ENCODE measurements at places on chromosomes 7 and 10. TPM values are rescaled to one million over a fixed set of nuclear protein-coding genes. Genes with fewer than 3 reads are reported as not detected.

GRCh38 chr10:88962336-88962735 is 9.8 kb upstream of the ACTA2 start:
- DNase-seq, result no peak

HYAL4 gene
- not detected for polyA plus RNA-seq

- no peak for DNase-seq
Measured at GRCh38 chr7:35630024-35630972, 64.6 kb downstream of the HERPUD2 start.

GPR26 gene
- not detected for polyA plus RNA-seq

BMS1 gene
- 20.8 TPM for polyA plus RNA-seq

GIMAP6 gene
- polyA plus RNA-seq, result 27.3 TPM

- DNase-seq, result no peak
Measured at GRCh38 chr10:100775386-100775785, 30.0 kb downstream of the PAX2 start.

ANXA8 gene
- polyA plus RNA-seq, result 2.1 TPM

DNA sequence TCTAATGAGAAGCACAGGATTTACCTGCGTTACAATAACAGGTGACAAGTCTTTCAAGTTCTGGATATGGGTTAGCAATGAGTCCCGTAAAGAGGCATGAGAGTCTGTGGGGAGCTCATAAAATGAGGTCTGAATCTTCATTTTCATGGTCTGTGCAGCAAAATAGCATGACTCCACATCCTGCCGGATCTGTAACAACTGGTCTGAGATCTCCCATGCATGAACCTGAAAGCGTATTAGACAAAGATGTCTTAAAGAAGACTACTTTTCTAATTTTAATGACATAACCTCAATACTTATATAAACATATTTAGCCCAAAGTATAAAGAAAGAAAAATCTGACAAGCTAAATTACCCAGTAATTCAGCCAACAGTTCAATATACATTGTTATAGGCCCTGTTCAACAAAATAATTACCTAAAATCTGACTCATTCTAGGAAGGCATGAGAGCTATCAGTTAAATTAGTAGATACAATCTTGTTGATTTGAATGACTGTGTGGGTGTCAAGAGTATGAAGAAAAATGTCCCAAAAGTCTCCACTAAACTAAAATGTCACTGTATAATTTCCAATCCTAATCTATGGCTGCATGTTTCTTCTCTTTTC is 36.9 kb downstream of the TNPO3 start:
- no peak for DNase-seq

DNA sequence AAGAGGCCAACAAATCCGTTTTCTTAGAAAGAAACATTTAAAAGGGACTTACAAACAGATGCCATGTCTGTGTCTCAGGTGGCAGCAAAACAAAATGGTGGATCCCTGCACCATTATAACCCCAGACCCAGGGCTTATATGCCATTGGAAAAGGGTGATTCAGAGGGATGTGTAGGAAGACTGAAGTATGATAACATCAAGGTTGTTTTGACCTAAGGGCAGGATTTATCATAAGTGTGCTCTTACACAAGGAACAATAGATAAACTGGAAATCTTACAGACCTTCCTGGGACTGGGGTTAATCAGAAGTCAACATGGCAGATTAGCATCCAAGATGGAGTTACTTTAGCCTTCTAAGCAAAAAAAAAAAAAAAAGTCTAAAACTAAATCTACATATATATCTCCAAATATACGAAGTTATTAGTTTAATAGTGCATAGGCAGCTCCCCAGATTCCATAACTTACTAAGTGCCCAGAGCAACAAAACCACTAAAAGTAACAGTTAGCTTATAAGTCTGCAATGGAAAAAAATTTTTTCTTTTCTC is 34.3 kb upstream of the WNT16 start:
- no peak for DNase-seq

TUBGCP2 gene
- 45.4 TPM for polyA plus RNA-seq

NODAL gene
- polyA plus RNA-seq, result 0.49 TPM

DNA sequence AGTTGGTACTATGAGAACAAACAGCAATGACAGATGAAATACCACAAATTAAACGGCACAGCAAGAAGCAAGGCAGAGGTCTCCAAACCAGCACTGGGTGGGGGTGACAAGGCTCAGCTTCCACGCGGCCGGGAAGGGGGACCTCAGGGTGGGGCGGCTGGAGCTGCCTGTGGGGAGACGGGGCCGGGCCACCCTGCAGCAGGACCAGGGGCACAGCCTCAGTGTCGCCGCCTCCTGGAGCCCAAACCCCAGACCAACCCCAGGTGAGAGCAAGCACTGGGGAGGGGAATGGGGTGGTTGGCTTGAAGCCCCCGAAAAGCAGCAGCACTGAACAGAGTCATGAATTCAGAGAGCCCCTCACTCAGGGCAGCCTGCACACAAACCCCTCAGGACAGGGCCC is 49.3 kb upstream of the PRKAR1B start:
- no peak for DNase-seq

GRCh38 chr7:94272821-94273583 is 121.7 kb upstream of the COL1A2 start:
- no peak for DNase-seq

DNA sequence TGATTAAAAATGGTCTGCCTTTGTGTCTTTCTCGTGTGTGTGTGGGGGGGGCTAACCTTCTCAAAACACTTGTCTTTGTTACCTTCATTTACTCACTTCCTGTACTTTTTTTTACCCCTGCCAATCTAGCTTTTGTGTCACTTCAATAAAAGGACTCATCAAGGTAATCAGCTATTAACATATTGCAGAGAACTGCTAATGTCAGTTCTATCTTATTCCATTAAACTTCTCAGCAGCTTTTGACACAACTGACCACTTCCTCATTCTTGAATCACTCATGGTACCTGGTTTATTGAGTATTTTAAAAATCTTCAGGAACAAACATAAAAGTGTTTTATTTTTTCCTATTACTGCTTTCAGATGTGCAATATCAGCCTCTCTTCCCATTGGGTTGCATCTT is 59.8 kb downstream of the SLC25A40 start:
- no peak for DNase-seq

ZNF488 gene
- 2.0 TPM for polyA plus RNA-seq

DNA sequence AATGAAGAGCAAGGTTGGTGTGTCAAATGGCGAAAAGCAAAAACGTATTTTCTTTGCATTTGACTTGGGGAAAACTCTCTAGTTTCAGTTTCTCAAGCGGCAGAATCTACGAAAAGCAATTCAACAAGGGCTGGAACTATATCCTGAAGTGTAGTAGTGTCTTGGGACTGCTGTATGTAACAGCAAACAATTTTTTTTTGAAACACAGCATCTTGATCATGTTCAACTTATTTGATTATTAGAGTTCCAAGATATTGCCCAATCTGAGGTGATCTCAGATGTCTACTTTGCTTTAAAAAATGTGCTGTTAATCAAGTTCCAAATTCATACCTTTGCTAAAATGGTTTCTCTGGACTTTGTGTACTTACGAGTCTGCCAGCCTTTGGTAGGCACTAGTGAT is 120.6 kb downstream of the ZWINT start:
- DNase-seq, result no peak

DNA sequence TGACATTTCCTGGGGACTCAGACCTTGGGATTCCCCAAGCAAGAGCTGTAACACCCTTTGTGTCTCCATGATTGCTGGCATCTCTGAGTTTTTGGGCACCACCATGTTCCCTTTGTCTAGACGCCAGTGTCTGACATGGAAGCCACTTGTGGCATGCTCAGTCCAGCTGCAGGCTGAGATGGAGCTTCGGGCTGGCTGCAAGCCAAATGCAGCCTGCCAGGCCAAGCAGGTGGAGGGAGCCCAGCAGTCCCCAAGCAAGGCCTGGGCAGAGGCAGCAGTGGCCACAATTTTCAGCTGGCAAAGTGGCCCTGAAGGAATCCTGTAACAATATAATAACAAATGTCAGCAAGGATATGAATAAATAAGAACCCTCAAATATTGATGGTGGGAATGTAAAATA is 86.2 kb upstream of the ABCB5 start:
- DNase-seq, result no peak

ITIH5 gene
- polyA plus RNA-seq, result 26.9 TPM

- no peak for DNase-seq
Measured at GRCh38 chr7:50391386-50391785, 58.8 kb downstream of the FIGNL1 start.

DNA sequence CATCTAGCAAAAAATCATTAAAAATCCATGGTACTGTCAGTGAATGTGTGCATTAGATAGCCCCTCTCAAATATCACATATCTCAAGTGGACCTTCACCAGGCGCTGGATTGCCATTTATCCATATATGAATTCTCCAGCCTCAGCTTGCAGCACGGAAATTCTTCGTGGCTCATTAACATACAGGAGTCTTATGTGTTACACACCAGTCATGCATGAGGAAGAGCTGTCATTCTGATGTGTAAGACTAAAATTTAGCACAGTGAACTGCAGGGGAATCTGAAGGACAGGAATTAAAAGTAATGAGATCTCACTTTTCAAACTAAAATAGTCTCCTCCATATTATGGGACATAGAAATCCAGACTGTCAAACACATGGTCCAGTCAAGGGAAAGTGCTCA is 542.4 kb upstream of the DPP6 start:
- no peak for DNase-seq

PRPS1L1 gene
- polyA plus RNA-seq, result not detected

- no peak for DNase-seq
Measured at GRCh38 chr7:107815254-107815882, 12.3 kb upstream of the SLC26A3 start.

- DNase-seq, result no peak
Measured at GRCh38 chr10:132810141-132810806, 24.3 kb upstream of the NKX6-2 start.

CUBN gene
- 3.5 TPM for polyA plus RNA-seq

DNA sequence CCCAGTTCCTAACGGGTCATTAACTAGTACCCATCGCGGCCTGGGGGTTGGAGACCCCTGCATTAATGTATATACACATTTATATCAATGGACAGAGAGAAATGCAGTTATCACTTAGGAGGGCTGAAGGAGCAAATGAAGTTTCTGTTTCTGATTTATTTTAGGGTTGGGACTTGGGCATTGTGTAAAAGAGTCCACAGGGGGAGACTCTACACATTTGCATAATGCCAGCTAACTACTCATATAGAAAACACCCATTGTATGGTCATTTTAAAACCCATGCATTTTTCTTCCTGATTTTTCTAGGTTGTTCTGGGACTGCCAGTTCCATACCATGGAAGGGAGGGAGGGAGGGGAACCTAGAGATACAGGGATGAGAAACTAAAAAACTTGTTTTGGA is 23.5 kb downstream of the BCCIP start:
- no peak for DNase-seq

DNA sequence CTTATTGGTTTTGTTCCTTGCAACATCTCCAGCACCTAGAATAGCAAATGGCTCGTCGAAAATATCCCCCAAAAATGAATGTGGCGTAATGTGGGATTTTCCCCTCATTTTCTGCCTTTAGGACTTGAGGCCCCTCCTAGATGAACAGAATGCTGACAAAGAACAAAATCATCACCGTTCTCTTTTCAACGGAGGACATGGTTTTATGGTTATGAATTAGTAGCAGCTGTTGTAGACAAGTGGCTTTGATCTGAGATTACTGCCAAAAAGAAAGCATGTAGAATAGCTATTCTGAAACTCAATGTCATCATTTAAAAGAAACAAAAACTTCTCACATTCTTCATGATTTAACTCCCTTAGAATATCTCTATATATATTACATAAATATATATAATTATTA is 17.2 kb upstream of the CALN1 start:
- no peak for DNase-seq

HABP2 gene
- polyA plus RNA-seq, result 0.40 TPM

GRCh38 chr10:77844713-77845445 is 81.7 kb downstream of the DLG5 start:
- DNase-seq, result no peak

- DNase-seq, result no peak
Measured at GRCh38 chr7:106536079-106536478, 124.9 kb downstream of the CCDC71L start.

GDF10 gene
- polyA plus RNA-seq, result 92.5 TPM

DNA sequence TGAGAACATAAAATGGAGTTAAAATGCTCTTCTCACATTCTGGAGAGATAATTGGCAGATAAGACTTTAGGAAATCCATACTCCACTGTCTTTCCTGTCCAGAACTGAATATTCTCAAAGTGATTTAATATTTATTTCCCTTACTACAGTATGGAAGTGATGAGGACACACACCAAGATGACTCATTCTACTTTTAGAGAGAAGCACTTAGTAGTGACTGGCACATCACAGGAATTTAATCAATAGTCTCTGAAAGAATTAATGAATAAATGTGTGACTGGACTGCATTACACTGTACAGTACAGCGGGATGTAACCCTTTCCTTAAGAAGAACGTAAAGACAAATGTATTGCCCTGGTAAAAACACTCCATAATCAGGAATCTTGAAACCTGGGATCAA is 116.7 kb downstream of the SEMA3E start:
- no peak for DNase-seq

SPDYE2B gene
- 1.2 TPM for polyA plus RNA-seq

- DNase-seq, result no peak
Measured at GRCh38 chr10:59082249-59082648, 94.2 kb upstream of the PHYHIPL start.

CACNA2D1 gene
- polyA plus RNA-seq, result 21.3 TPM

STK31 gene
- polyA plus RNA-seq, result 1.2 TPM

ZNF107 gene
- polyA plus RNA-seq, result 9.9 TPM

TCAF1 gene
- polyA plus RNA-seq, result 103 TPM

CTBP2 gene
- 85.4 TPM for polyA plus RNA-seq

- no peak for DNase-seq
Measured at GRCh38 chr7:1046722-1047679, 2.7 kb downstream of the GPR146 start.

DNA sequence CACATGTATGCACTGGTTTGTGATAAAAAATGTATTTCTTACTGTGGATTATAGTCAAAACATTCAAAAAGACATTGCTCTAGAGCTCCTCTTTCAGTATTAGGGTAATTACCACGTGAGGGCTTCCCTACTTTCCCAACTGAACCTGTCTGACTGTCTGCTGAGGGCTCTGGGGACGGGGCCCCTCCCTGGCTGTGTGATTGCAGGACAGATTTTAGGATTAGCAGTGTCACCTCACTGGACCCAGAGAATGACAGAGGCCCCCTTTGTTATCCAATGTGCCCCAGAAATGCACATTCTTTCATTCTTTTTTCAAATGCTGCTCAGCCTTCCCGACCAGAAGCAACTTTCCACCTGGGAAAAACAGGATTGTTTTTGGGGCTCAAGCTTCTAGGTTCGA is 43.6 kb upstream of the MXI1 start:
- DNase-seq, result no peak

- no peak for DNase-seq
Measured at GRCh38 chr7:128842674-128843641, 12.8 kb downstream of the FLNC start.

LEP gene
- polyA plus RNA-seq, result 0.04 TPM

NPFFR1 gene
- polyA plus RNA-seq, result 0.44 TPM

GRCh38 chr7:111841596-111842205 is 279.4 kb upstream of the IMMP2L start:
- no peak for DNase-seq

FAM25C gene
- polyA plus RNA-seq, result not detected

- no peak for DNase-seq
Measured at GRCh38 chr7:70640266-70640833, 491.6 kb upstream of the GALNT17 start.
